ENCODE measurements at places on chromosomes 6 and 20.
A peak's percentile ranks its signal among the peaks of the same experiment; 100 is the strongest.

GRCh38 chr20:19557291-19557690, 200.8 kb upstream of the RIN2 start:
- no peaks in the 10 kb centered on the region for H3K27me3 ChIP-seq
- H3K4me3 ChIP-seq, result no peak overlapping the region
- no peaks in the 10 kb centered on the region for H3K36me3 ChIP-seq
- no peaks in the 10 kb centered on the region for H3K4me1 ChIP-seq
- DNase-seq, result no peak
- no peak overlapping the region for H3K27ac ChIP-seq

DNA sequence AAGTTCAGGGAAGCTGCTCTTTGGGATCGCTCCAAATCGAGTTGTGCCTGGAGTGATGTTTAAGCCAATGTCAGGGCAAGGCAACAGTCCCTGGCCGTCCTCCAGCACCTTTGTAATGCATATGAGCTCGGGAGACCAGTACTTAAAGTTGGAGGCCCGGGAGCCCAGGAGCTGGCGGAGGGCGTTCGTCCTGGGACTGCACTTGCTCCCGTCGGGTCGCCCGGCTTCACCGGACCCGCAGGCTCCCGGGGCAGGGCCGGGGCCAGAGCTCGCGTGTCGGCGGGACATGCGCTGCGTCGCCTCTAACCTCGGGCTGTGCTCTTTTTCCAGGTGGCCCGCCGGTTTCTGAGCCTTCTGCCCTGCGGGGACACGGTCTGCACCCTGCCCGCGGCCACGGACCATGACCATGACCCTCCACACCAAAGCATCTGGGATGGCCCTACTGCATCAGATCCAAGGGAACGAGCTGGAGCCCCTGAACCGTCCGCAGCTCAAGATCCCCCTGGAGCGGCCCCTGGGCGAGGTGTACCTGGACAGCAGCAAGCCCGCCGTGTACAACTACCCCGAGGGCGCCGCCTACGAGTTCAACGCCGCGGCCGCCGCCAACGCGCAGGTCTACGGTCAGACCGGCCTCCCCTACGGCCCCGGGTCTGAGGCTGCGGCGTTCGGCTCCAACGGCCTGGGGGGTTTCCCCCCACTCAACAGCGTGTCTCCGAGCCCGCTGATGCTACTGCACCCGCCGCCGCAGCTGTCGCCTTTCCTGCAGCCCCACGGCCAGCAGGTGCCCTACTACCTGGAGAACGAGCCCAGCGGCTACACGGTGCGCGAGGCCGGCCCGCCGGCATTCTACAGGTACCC, at the start of gene ESR1:
ESR1 (plus strand) TSS at position 170 of the 858 bp plus-strand sequence; CDS start at position 401, 231 bp downstream.
- no peak within 1 kb of the TSS for H3K27ac ChIP-seq
- H3K4me1 ChIP-seq, result peaks cover 19% of the 10 kb centered on the region
- H3K4me3 ChIP-seq, result peak within 1 kb of the TSS; percentile 33
- H3K27me3 ChIP-seq, result peaks cover 98% of the 10 kb centered on the region
- DNase-seq, result peak; percentile 25
- H3K36me3 ChIP-seq, result no peaks in the 10 kb centered on the region

- H3K27me3 ChIP-seq, result no peaks in the 10 kb centered on the region
- no peak for DNase-seq
- no peaks in the 10 kb centered on the region for H3K36me3 ChIP-seq
- H3K27ac ChIP-seq, result no peak overlapping the region
- H3K4me3 ChIP-seq, result no peak overlapping the region
These were observed 91.1 kb downstream of the TXNDC5 start for GRCh38 chr6:7819431-7820015.

- DNase-seq, result no peak
- no peaks in the 10 kb centered on the region for H3K27me3 ChIP-seq
- no peaks in the 10 kb centered on the region for H3K36me3 ChIP-seq
- H3K4me1 ChIP-seq, result no peaks in the 10 kb centered on the region
- H3K4me3 ChIP-seq, result no peak overlapping the region
- no peak overlapping the region for H3K27ac ChIP-seq
These were observed 172.8 kb upstream of the ARG1 start for GRCh38 chr6:131400054-131400778.

DNA sequence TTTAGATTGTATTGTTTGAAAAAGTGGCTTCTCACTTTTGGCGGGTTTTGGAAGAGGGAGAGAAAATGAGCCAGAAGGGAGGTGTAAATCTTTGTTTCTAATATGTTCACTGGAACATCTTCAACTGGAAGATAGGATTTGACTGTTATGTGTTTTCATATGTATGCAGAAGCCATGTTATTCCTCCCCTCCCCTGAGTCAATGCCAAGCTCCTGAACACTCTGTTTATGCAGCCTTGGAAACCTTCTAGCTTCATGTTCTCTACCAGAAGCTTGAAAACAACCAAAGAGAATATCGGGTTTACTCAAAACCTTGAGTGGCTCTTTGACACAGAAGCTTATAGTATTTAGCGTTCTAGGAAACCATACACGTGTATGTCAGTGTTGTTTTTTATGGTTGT, 279.1 kb downstream of the PRL start:
- H3K4me3 ChIP-seq, result no peak overlapping the region
- no peaks in the 10 kb centered on the region for H3K36me3 ChIP-seq
- no peak overlapping the region for H3K27ac ChIP-seq
- no peak for DNase-seq
- no peaks in the 10 kb centered on the region for H3K27me3 ChIP-seq
- no peaks in the 10 kb centered on the region for H3K4me1 ChIP-seq

- no peaks in the 10 kb centered on the region for H3K36me3 ChIP-seq
- H3K27me3 ChIP-seq, result no peaks in the 10 kb centered on the region
- H3K4me1 ChIP-seq, result no peaks in the 10 kb centered on the region
- DNase-seq, result no peak
- no peak overlapping the region for H3K27ac ChIP-seq
These were observed 659.7 kb upstream of the FLRT3 start for GRCh38 chr20:14996883-14997672.

- H3K36me3 ChIP-seq, result no peaks in the 10 kb centered on the region
- H3K4me3 ChIP-seq, result no peak overlapping the region
- H3K27me3 ChIP-seq, result no peaks in the 10 kb centered on the region
These were observed 6.2 kb downstream of the TREML1 start for GRCh38 chr6:41147917-41148316.

Measured in hepatocyte (in vitro differentiated cells).